SJSA1 (cell line): ENCODE measurements at places on chromosomes 7 and 10. TPM values are rescaled to one million over a fixed set of nuclear protein-coding genes. Genes with fewer than 3 reads are reported as not detected.
A peak's percentile ranks its signal among the peaks of the same experiment; 100 is the strongest.

DNA sequence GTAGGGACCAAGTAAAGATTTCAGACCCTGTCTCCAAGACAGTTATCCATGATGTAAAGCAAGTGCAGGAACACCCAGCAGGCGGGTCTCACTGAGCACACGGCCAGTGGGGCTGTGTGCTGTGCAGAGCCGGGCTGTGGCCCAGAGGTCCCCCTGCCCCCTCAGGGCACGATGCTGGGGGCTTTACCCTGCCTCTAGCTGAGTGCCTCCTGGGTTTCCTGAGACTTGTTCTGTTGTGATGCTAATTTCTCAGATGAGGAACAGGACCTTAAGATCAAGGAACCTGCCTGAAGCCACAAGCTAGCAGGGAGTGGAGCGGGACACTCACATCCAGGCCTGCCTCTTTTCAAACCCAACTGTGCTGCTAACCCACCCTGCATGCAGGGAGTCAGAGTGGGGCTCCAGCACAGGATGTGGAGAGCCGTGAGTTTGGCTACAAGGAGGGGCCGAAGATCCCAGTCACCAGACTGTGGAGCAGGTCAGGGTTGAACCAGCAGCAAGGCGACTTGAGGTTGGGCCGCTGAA, 76.1 kb upstream of the LYZL2 start:
- DNase-seq: no peak

DNA sequence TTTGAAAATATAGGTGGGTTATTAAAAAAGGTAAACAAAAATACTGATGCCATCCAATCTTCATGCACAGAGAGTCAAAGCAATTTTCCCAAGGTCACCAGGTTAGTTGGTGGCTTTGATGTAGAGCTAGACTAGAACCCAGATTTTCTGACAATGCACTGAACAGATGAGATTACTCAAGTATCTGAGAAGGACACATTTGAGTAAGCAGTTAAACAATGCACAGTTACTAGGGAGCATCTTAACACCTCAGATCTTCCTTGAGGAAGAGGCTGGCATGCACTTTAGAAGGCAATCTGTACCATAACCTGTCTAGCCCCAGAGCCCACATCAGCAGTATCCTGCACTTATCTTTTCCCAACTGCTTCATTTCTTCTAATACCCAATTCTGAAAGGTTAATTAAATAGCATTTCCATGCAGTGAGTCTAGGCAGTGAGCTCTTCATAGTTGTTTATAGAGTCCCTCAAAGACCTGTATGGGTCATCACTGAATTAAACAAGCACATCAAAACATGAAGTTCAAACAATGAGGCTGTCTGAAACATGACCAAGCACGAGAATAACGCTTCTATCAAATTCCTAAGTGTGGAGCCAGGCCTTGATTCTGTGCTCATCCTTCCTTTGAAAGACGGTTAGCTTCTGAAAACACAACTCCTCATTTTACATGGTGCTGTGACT, 38.2 kb upstream of the ANK3 start:
- peak; percentile 18 for DNase-seq

DNA sequence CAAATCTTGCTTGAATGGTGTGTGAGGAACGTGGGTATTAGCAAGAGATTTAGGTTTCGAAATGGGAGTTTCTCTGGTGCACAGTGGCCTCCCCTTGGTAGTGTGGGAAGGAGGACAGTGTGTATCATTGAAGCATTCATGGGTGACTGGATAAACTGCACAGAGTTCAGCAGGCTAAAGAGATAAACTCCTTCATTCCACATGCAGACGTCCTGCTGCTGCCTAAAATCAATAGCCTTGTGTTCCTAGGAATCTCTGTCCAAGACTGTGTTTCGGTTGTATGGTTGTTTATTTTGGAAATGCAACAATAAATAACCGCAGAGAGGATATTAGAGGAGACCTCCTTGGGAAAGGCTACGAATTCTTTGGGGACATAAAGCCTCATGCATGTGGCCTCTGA, 100.9 kb upstream of the FAM171A1 start:
- DNase-seq: no peak

The APBB1IP gene
- total RNA-seq: not detected in 2 replicates

DNA sequence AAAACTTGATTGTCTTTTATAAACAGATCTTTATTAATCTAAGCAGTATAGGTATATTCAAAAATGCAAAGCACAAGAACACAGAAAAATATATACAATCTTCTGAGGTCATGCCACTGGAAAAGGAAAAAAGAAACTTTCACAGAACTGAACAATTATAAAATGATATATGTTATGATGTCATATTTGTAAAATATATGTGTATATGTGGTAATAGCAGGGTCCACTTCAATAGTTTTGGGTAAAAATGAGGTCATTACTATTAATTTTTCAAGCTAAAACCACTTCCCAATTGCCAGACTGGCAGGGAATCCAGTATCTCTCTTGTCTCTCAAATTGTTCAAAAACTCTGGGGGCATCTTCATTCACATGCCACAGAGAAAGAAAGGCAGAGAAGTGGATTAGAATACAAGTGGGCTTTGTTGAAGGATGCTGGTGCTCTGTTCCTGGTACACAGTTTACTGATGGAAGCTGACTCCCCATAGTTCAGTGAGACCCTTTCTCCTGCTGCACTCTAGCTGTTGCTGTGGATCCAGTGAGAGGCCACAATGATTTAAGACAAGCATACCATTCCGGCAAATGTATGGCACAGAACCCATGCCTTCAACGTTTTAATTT, 19.7 kb downstream of the CTNNA3 start:
- no peak for DNase-seq

The LRRN3 gene
- 0.22 TPM in 1 of 2 replicates, not detected in the other for total RNA-seq

The NUTM2A gene
- total RNA-seq: 1.1 and 3.4 TPM in 2 replicates

GRCh38 chr7:289209-289755, 688 bp upstream of the FOXL3 start:
- no peak for DNase-seq

GRCh38 chr7:29771081-29771816, 35.1 kb upstream of the WIPF3 start:
- DNase-seq: no peak

DNA sequence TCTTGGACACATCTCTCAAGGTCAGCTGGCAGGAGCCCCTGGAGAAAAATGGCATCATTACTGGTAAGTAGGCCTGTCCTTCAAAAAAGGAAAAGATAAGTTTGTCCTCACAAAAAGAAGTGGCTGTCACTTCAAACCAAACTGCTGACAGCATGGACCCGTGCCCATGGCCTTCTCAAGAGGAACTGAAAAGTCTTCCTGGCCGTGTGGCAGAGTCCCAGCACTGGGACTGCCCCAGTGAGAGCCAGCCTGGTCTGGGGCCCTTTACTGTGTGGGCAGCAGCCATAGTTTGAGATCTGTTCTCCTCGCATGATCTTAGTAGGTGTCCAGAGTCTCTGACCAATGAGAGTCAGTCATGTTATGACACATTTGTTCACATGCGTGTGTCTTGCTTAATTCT, 614.2 kb upstream of the FOXK1 start:
- no peak for DNase-seq

- no peak for DNase-seq
These were observed 202.7 kb downstream of the DNAJB6 start for GRCh38 chr7:157539521-157539920.

The LRRC18 gene
- not detected in 2 replicates for total RNA-seq

GRCh38 chr7:116802144-116802745, 60.1 kb upstream of the CAPZA2 start:
- DNase-seq: no peak

DNA sequence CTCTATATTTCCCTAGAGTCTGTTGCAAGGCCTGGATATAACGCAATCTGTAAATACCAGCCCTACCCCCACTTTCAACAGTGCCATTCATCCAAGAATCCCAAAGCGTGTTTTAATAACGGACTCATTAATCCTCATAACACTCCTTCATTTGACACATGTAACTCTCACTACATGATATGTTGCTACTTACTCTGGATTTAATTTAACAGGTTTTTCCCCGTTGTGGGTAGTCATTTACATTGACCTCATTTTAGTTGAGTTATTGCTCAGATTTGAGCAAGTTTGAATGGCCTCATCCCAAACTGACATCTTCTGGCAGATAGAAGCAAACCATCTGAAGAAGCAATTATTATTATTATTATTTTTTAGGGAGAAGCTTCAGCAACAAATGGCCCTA, 125.4 kb upstream of the NPVF start:
- no peak for DNase-seq

GRCh38 chr10:132137111-132138072, 49.4 kb upstream of the DPYSL4 start:
- no peak for DNase-seq

DNA sequence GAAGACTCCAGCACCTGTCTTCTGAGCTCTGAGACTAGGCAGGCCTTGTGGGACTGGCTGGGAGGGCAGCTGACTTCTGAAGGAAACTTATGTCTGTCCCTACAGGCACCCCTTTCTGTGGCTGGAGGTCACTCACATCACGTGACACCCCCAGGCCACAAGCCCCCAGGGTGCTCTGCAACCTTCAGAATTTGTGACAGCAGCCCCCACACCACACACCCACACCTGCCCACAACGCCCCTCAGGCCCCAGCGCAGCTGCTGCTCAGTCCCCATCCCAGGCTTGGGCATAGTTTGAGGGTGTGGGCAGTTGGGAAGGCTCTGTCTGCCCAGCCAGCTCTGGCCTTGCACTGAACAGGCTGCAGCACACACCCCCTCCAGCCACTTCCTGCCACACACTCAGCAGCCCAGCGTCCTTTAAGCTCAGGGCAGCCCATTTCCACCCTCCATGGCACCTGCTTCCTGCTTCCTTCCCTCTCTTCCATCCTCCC, 80.0 kb upstream of the UNC5B start:
- no peak for DNase-seq

DNA sequence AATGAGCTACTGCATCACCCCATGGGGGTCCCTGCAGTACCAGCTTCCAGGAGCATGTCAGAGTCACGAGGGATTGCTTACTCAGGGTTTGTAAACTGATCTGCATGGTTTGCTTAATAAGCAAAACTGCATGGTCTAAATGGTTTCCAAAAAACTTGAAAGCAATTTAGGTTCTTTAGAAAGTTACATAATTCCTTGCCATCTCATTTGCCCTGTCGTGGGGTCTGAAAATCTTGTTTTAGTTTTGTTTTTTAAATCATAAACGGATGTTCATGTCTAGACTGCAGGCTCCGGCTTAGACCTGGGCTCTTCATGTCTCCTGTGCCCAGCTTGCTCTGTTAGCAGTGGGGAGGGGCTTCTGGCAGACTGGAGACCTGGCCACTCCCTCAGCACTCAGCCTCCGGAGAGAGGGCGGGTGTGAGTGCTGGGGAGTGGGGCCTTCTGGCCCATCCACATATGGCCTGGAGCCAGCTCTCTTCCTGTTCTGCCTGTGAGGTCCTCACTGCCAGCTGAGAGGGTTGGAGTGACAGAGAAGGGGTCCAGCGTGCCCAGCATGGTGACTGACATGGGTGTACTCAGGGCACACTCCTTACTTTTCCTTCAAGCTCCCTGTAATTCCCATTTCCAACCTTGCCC, 17.5 kb downstream of the PRF1 start:
- DNase-seq: no peak
